ENCODE measurements at places on chromosomes 3 and 15.

- no peak for DNase-seq
These were observed 70.0 kb downstream of the MEF2A start for GRCh38 chr15:99635794-99636193.

DNA sequence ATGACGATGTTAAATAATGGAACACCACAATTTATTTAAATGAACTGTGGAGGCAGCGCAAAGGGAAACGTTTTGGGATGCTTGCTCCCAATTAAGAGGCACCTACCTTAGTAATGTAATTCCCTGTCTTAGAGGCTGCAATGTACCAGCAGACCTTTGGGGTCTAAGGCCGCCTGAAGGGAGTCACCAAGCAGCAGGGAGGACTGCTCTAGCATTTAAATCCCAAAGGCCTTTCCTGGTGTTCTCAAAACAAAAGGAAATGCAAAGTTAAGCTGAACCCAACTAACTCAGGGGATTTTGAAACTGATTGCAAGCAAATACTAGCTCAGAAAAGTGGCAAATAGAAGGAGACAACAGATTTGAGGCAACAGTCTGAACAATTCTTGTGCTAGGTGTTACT, 510.8 kb downstream of the GABRG3 start:
- DNase-seq, result no peak

GRCh38 chr3:103690536-103690935, 1255.7 kb downstream of the ZPLD1 start:
- no peak for DNase-seq

DNA sequence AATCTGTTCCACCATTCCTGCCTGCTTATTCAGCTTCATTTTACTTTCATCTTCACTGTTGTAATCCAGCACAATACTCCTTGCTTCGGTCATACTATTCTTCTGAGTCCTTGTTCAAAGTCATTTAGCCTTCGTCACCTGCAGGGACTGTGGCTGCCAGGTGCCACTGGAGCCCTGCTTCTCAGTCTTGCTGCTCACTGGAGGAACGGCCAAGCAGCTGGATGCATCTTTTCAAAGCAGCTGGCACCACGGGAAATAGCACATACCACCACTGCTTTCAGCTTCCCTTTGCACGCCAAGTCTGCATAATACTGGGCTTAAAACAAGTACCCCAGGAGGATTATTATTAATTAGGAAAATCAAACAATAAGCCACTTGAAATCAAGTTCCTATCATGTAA, 287.6 kb downstream of the BCHE start:
- DNase-seq, result no peak

DNA sequence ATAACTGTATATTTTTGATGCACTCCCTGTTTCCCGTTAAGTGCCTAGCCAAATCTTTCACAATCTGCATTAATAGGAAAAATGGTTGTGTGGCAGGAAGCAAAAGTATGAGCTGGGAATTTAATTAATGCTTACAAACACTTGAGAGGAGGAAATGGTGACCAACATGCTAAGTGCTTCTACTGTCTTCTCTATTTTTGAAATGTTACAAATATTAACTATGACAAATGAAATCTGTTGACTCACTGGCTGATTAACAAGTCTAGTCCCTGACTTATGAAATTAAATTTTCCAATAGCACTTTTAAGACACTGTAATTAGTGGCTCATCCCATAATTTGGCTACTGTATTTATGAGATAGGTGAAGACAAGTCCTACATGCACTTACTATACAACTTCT, 446.9 kb upstream of the DPPA4 start:
- no peak for DNase-seq

DNA sequence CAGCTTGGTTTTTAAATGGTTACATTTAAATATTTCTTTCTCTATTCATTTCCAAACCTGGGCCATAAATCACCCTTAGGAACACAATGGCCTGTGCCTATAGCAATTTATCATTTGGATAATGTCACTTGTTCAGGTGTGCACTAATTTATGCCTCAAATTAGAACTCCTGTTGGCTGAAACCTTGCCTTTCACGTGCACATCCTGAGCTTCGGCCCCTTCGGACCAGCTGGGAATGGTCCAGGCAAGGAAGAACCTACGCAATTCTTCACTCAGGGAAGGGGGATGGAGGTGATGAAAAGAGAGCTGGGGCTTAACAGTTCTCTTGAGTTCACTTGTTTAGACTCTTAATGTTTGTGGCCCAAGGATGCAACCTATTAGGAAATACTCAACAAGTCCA, 324.1 kb upstream of the ICE2 start:
- DNase-seq, result no peak
